ENCODE measurements at places on chromosomes 16 and 17.

GRCh38 chr16:74607310-74607961 lies 522 bp upstream of the GLG1 start:
- DNase-seq = no peak

GRCh38 chr16:91484-91883 lies 13.5 kb downstream of the MPG start:
- DNase-seq = no peak

- DNase-seq = no peak
Observed at GRCh38 chr17:67035131-67036083, 8.9 kb upstream of the CACNG1 start.

DNA sequence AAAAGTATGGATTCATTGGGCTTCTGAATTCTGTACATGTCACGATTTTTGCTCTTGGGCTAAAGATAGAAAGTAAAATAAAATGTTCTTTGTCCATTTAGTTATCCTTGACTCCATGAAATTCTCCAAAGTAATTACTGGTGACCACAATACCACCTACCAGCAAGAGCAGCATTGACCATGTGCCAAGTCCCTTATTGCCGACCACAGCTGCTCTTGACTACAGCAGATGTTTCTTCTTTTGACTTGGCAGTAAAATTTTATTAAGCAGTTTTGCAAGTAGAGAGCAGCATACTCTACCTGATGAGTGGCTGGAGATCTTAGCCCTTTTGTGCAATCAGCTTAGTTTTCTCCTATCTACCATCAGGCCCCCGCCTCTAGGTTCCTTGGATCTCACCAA lies 152.2 kb upstream of the TBX2 start:
- no peak for DNase-seq

DNA sequence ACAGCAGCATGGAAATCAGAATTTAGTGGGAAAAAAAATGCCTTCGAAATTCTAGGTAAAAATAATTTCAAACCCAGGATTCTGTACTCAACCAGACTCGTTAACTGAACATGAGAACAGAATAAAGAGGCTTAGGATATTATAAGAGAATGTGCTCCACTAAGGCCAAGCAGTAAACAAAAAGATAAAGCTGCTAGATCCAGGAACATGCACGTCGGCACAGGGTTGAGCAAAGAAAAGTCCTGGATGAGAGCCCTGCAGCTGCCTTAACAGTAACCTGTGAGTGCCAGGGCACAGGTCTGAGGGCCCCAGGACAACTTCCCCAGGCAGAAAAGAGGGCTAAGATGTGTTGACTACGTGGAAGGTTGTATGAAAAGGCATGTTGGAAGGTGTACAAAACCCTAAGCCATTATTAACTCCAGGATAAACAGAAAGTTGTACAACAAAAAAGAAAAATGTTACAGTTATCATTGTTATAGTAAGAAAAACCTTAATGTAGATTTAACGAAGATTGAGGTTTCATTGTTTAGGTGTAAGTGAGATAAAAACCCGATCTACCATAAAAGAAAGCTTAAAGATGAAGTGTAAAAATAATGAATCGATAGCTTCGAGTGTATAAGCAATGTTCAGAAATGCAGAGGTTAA lies 42.3 kb upstream of the RBFOX3 start:
- DNase-seq = no peak

DNA sequence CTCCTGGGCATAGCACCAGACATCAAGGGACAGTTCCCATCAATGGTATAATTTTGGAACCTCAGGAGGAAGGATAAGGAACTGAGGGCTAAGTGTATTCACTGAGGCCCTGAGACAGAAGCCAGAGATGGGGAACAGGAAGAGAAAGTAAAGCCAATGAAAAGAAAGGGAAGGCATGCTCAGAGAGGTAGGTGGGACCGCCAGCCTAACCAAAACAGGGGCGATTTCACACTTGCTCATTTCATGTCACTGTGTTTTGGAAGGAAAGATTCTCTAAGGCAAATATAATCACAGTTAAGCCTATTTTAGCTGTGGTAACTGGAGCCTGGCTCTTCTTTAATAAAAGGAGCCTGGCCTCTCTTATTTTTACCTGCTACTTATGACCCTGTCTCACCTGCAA lies 411.1 kb downstream of the CDH13 start:
- no peak for DNase-seq

DNA sequence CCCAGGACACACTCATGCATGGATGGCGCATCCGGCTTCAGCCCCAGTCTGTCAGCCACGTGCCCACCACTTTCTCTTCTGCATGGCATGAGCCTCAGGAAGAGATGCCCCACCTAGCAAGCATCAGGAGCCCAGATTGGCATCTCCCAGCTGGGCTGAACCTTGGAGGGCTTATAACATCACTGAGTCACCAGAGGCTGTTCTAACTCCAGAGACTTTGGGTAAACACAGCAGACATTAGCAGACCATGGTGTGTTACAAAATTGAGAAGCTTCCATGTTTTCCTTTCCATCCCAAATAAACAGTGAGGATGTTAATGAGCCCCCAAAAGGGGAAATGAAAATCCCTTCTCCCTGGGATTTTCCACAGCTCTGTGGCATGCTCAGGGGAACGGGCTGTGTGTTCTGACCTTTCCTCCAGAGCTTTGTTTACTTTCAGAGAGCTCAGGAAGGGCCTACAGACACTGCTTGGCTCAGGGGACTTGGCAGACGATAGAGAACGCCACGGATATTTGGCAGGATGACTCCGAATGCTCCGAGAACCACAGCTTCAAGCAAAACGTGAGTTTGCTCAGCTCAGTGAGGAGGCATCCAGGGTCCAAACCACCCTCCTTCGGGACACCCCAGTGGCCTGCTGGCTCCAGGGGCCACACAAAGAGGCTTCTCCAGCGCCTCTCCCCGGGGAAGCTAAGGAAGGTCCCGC lies 16.5 kb downstream of the GLP2R start:
- no peak for DNase-seq

- no peak for DNase-seq
Observed at GRCh38 chr16:89174877-89175276, 3.3 kb downstream of the CDH15 start.

DNA sequence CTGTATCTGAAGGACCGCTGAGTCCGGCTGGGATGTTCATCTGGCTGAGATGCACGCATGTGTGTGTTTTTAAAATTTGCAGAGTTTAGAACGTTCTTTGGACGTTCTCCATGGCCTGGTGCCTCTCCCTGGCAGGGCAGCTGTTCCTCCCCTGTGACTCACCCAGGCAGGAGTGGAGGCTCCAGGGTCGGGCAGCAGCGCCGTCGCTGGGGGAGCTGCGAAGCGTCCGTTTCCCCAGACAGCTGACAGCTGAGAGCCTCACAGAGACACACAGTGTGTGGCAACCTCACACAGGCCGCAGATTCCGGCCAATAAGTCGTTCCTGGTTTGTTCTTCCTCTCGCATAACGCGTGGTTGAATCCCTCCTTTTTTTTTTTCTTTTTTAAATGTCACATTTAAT lies 80.6 kb downstream of the OR1D5 start:
- DNase-seq = no peak

DNA sequence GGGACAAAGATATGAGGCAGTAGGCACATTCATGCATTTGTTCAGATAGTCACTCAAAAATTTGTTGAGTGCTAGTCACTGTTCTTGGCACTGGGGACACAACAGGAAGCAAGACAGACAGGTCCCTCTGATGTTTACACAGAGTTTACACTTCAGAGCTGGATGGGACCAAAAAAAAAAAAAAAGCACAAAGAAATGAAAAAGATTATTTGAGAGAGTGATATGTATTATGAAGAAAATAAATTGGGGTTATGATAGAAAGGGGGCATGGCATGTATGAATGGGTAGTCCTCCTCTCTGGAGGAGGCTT lies 3.5 kb upstream of the YPEL2 start:
- DNase-seq = no peak

DNA sequence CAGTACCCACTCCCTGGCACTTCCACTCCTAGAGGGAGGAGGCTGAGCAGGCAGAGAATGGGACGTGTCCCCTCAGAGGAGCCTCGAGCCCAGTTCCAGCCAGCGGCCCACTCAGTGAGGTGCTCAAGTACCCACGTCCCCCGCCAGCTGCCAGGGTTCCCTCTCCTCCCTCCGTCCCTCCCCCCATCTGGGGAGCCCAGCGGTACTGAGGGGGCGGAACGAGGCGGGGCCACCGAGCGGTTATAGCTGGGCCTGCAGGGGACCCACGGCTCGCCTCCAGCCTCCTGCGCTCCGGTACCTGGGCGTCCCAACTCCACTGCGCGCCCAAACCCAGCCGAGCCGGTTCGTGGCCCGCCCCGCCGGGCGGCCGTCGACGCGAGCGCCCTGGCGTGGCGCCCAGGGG lies at the start of gene NPW:
Gene NPW, plus strand, starts transcription at position 268 of the 403 bp plus-strand sequence.
- no peak for DNase-seq

GRCh38 chr16:138049-138417 lies 440 bp downstream of the NPRL3 start:
- DNase-seq = no peak

- DNase-seq = no peak
Observed at GRCh38 chr16:57273359-57273758, 11.1 kb downstream of the PLLP start.

GRCh38 chr17:71849783-71850768 lies 270.7 kb upstream of the SOX9 start:
- DNase-seq = no peak

GRCh38 chr16:89266521-89267134 lies 49.1 kb downstream of the ZNF778 start:
- no peak for DNase-seq

DNA sequence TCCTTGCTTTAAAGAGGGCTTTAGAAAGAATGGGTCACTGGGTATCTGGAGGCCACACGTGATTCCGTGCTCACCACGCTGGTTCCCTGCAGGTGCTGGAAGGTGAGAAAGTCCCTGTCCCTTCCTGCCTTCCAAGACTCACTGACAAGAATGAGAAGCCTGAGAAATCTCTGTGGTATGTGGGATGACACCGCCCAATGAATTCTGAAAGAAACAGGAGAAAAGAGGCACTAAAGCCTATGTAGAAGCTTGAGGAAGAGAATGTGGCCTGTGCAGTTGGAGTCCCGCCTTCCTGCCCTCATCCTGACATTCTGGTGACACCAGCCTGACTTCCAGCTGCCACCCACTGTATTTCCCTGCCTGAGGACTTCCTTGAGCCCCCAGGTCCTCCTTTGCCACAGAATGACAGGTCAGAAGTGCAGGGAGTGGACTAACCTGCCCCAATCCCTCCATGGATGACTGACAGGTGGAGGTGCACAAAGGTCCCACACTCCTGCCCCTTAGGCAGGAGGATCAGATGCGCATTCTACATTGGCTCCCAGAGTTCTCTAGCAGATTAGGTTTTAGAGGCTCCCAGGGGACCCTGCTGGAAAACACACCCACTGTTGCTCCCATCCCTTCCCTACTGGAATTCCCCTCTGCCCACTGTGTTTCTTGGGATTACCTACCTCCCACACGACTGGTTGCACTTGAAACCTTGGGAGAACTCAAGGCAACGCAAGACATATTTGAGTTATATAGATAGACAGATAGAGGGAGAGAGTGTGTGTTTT lies 38.6 kb upstream of the TENT4B start:
- DNase-seq = no peak

- DNase-seq = no peak
Observed at GRCh38 chr17:75763613-75764416, 1.2 kb downstream of the GALK1 start.

DNA sequence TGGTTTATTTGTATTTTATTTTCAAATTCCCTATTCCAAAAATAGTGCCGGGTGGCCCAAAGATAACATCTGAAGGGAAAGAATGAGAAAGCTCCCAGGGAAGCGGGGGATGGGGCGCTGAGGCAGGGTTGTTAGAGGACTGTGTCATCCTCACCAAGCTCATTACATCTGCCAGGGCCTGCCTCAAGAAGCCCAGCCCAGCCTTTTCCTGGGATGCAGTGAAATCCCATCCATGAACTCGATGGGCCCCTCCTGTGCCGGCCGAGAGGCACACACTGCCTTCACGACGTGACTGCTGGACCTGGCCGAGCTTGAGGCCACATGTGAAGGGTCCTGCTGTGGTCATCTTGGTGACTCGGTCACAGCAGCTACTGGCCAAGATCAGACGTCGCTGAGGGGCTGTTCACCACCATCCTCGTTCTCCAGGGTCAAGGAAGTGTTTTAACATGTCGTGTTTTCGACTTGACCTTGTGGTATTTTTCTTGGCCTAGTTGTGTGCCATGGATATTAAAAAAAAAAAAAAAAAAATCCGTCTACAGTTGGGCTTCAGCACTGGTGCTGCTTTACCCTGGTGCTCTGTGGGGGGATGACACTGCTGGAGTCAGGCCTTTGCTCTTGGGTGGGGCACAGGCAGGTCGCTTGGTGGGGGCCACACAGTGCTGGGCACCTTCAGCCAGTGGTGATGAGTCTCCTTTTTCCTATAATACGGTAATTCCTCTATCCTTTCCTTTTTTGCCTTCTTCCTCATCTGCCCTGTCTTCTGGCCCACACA lies 4.9 kb downstream of the TIMM22 start:
- no peak for DNase-seq

DNA sequence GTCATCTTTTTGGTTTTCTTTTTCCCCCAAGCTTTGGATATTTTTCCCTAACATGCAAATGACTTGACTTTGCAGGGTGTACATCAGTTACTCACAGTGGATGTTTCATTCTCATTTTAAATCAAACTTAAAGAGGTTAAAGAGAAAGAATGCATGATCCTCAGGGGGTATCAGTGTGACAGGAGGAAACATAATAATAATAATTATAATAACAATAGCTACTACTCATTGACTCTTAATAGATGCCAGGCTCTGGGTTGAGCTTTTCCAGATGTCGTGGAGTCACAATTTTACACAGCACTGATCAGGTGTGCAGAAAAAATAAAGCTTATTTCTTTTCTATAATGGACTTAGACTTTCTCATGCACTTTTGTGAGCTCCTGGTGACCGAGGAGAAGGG lies 157.2 kb upstream of the CACNG3 start:
- no peak for DNase-seq

- DNase-seq = no peak
Observed at GRCh38 chr17:32944248-32945020, 16.5 kb downstream of the TMEM98 start.

DNA sequence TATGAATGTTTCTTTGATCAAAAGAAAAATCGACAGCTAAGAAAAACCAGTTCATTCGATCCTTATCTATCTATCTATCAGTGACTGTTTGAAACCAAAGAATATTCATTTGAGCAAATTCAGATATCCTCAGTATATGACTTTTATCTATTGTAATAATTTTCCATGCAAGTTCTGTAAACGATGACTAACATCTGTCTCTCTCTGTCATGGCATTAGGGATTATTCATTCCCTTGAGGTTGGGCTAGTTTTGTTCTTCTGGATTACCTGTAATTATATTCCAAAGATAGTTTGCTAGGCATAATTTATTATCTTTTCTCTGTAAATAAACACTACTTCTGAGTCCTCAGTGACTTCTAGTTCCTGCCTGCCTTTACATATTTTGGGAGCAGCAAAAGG lies 497.7 kb upstream of the CDH11 start:
- DNase-seq = no peak

DNA sequence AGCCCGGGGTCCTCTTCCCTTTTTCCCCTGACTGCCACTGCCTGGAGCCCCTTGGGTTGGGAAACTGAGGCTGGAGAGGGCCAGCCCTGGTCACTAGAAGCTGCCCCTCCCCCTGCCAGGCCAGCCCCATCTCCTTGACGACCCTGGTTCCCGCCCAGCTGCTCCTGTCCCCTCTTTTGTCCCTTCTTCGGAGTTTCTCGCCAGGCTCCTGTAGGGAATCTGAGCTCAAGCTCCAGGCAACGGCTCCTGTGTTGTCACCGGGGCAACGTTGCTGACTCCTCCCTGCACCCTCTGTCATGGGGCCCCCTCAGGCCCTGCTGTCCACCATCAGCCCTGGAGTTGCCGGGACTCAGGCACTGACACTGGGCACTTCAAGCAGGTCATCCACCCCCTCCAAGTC lies 5.7 kb downstream of the LLGL1 start:
- no peak for DNase-seq

All from cortex of kidney (tissue), 1 donor.